ENCODE measurements at places on chromosomes 2 and 18.

DNA sequence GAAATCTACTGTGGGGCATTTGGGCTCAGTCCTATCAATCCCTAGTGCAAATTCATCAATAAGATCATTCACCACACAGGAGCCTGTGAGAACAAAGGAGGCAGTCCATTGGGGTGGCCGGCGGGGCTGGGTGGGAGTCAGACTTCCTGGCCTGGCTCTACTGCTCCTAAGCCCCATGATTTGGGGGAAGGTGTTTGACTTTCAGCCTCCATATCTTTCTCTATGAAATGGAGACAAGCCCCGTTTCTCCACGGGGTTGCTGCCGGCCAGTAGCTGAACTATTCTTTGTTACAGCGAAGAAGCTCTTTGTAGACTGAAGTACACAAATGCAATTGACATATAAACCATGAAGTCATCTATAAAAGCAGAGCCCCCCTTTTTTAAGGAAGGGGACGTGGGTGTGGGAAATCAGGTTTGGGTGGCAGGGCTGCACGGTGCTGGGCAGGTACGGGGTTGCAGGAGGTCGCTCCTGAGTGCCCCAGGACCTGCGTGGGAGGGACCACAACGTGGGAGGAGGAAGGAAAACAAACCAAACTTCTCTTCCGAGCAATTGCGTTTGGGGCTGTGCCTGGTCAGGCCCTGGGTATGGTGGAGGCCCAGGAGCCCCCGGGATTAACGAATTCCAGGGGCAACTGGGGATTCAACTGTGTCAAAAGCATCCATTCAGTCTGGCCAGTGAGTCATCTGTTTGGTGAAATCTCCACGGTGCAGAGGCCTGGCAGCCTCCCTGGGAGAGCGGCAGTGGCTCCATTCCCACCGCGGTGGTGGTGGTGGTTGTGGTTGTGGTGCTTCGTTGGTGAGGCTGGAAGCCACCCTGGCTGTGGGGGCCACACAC is 18.2 kb downstream of the FBLN7 start:
- no peak for DNase-seq

DNA sequence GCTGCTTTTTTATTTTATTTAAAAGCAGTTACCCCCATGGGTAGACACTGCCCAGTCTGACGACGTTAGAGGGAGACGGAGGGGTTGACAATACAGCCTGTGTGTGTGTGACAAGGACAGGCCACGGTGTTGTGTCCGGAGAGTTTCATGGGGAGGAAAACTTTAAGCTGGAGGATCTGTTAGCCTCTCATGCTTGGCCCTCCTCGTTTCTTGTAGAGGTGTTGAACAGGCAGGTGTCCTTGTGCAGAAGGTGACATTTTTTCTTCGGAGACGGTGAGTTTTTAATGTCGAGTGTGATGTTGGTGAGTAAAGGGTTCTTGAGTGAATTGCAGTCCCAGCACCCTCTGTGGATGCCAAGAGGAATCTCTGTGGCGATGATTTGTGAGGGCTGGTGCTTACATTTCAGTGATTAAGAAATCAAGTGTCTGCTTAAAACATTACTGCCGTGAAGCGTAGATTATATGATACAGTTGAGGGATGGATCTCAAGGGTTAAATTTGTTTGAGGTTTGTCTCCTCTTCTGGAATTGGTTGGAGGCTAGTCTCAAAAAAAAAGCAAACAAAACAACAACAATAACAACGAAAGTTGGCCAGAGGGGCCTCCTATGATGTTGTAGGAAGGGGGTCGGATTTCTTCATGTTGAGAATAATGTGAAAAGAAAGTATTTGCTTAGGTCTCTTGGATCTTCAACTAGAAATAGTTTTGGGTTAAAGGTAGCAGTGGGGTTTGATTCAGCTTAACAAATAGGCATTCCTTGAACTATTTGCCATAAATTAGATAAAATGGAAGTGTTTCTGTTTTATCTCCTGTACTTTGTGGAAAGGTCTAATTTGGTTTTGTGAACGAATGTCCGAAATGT is 1.6 kb downstream of the NCOA1 start:
- peak; percentile 39 for DNase-seq

GRCh38 chr2:20930928-20931327 is 108.0 kb upstream of the LDAH start:
- no peak for DNase-seq

DNA sequence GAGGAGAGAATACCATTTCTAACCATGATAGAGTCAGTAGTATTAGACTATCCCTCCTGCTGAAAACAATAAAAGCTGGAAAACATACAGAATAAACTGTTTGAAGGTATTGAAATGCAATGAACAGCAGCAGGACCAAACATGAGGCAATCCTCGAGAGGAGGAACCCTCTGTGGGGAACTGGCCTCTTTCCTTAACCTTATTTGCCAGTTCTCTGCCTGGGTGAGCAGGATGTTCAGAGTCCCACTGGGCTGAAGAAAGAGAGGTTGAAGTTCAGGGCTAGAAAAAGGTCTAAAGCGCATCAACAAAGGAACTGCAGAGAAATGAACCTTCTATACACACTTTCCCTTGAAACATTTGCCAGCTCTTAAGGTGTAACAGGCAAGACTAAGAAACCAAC is 79.8 kb upstream of the FHL2 start:
- DNase-seq: no peak

- no peak for DNase-seq
Measured at GRCh38 chr2:88933091-88933490, 241.6 kb downstream of the RPIA start.

GRCh38 chr2:200693836-200694470 is 108.1 kb downstream of the AOX1 start:
- DNase-seq: no peak

DNA sequence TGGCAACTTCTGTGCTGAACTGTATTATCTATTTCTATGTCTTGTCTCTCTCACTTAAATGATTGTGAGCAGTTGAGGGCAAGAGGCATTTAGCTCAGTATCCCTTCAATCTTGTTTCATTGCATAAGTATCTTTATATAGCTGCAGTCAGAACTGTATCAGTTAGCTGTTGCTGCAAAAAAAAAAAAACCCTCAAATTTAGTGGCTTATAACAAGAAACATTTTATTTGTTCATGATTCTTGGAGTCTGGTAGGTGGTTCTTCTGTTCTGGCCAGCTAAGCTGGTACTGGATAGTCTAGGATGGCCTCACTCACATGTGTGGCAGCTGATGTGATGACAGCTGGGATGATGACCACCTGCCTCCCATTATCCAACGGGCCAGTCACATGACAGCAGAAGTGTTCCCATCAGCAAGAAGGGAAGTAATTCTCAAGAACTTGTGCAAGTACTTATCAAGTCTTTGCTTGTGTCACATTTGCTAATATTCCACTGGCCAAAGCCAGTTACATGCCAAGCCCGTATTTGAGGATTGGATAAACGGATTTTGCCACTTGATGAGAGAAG is 67.8 kb downstream of the SLC4A3 start:
- DNase-seq: no peak

DNA sequence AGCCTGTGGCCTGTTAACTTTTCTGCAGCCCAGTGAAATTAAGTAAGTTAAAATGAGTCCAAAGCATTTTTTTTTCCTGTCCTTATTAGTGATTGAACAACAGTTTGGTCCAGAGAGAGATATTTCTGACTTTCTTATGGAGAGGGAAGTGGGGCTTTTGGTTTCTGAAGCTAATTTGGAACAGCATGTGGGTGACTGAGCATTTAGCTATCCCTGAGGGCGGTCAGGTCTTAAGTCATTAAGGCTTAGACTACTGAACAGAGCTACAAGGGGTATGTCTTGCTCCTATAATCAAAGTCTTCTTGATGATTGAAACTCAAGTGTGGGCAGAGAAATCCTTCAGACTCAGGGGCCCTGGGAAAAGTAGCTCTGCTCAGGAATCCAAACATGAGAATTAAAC is 14.0 kb downstream of the ARHGAP25 start:
- DNase-seq: no peak

DNA sequence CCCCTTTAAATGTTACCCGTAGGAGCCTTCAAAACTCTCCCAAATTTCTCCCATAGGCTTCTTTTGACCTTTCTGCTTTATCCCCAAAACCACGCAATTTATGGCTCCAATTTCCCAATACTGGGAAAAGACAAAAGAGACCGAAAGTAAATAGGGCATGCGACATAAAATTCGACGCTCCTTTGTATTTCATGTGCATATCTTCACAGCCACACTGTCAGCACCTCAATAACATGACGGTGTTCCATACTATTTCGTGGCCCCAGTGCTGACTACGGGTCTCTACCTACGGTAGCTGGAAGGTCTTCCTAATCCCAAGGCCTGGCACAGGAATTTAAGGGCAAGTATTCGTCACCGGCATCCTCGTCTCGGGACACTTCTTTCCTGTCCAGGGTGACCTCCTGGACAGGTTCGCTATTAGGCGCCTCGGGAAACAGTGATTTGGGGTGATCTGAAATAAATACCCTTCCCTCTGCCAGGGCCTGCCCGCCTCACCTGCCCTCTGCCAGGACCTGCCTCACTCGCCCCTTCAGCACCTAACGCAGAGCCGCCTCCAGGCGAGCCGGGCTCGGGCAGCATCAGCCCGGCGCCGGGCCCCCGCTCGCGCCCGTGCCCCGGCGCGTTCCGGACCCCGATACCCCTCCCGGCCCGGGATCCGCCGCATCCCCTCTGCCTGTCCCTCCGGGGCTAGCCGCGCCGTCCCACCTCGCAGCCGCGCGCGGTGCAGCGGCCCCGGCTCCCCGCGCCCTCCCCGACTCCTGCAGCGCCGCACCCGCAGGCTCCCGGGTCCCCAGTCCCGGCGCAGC is 680 bp downstream of the DTNB start:
- DNase-seq: peak; percentile 59

DNA sequence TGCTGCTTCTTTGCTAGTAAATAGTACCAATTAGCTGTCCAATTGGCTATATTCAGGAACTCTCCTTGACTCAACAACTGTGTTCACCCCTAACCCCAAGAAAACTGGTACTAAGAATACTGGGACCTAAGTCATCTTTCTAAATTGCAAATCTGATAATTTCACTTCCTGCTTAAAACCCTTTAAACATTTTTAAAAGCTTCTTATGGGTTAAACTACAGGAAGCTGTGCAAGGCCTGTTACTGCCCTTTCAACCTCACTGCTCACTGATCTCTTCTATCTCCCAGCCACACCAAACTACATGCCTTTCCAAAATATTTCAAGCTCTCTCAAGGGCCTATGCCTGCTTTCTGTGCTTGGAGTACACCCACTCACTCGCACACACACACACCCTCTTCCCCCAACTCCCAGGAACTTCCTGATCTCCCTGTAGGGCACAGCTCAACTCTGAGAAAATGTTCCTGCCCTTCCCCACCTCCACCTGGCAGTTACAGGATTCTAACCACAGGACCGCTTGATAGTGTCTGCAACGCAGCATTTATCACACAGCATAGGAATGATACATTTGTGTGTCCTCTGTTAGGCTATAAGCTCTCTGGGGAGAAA is 6.7 kb downstream of the LMAN1 start:
- no peak for DNase-seq

DNA sequence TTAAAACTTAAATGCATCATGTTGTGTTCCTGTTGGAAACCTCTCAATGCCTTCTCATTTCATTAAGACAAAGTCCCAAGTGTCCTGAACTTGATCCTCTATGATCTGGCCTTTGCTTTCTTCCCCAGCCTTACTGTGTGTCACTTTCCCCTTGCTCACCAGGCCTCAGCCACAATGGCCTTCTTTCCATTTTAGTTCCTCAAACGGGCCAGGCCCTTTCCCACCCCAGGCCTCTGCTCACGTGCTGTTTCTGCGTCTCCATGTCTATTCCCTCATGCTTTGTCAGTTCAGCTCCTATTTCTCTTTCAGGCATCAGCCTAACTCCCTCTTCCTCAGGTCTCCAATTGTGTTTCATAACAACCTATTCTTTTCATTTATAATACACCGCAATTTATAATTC is 19.5 kb downstream of the CXCR4 start:
- DNase-seq: no peak

DNA sequence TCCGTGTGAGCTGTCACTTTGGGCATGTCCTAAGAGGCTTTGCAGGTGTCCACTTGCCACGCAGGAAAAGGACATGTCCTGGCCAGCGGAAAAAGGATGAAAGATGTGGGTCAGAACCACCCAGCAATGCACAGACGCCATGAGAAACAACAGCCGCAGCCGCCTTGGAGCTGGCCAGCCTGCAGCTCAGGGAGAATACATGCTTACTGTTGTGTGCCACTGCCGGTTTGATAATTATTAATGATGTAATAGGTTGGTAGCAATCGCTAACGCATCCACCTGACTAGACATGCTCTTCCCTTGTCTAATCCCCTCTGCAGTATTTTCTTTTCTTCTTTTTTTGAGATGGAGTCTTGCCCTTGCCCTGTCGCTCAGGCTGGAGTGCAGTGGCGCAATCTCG is 221.7 kb downstream of the HAUS1 start:
- DNase-seq: no peak

DNA sequence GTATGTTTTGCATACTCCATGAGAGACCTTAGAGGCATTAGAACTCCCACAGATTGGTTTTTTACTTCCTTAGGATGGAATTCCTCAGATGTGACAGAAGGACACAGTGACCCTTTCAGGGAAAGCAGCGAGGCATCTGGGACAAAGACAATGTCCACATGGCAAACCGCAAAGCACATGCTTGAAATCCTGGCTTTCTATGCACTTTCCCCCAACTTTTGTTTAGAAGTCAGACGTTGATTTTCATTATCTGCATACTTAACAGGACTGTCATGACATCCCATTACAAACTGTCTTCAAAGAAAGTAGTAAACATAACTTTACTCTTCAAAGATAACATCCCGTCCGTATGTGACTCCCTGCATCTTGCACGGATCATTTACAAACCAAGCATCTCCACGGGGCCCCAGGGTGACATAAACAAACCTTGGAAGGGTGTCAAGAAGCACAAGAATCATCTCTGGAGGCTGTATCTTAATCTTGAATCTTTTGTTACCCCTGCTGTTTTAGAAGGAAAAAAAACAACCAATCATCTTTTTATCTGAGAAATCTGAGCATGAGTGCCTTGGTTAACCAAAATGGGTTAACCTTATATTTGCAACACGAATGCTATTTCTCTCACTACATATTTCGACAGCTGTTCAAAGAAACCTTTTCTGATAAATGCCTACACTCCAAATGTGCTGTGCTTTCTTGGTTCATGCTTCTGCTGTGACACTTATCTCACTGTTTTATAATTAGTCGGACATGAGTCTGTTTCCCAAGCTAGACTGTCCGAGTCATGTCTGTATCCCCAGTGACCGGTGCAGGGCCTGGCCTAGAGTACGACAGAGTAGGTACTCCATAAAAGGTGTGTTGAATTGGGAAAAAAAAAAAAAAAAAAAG is 90.8 kb downstream of the CCBE1 start:
- no peak for DNase-seq

Data from nucleus accumbens (tissue), 56 donors.